ENCODE measurements at places on chromosomes 13 and 19. TPM values are rescaled to one million over a fixed set of nuclear protein-coding genes. Genes with fewer than 3 reads are reported as not detected.

MYDGF gene
- polyA plus RNA-seq: 365 TPM

- H3K27ac ChIP-seq: no peak overlapping the region
- no peaks in the 10 kb centered on the region for H3K27me3 ChIP-seq
- no peaks in the 10 kb centered on the region for H3K36me3 ChIP-seq
- no peak overlapping the region for H3K4me3 ChIP-seq
- no peak for DNase-seq
- H3K4me1 ChIP-seq: no peaks in the 10 kb centered on the region
These were observed 752.8 kb upstream of the MIR17HG start for GRCh38 chr13:90594681-90595080.

- H3K27me3 ChIP-seq: no peaks in the 10 kb centered on the region
- no peak for DNase-seq
- no peak overlapping the region for H3K27ac ChIP-seq
- H3K36me3 ChIP-seq: no peaks in the 10 kb centered on the region
These were observed 376.5 kb downstream of the UQCRFS1 start for GRCh38 chr19:28836421-28836820.

ZNF471 gene
- polyA plus RNA-seq: 2.5 TPM

- H3K4me3 ChIP-seq: no peak overlapping the region
- no peak overlapping the region for H3K27ac ChIP-seq
- H3K36me3 ChIP-seq: no peaks in the 10 kb centered on the region
- H3K27me3 ChIP-seq: no peaks in the 10 kb centered on the region
These were observed 30.2 kb downstream of the C2CD4C start for GRCh38 chr19:378706-379105.

DNA sequence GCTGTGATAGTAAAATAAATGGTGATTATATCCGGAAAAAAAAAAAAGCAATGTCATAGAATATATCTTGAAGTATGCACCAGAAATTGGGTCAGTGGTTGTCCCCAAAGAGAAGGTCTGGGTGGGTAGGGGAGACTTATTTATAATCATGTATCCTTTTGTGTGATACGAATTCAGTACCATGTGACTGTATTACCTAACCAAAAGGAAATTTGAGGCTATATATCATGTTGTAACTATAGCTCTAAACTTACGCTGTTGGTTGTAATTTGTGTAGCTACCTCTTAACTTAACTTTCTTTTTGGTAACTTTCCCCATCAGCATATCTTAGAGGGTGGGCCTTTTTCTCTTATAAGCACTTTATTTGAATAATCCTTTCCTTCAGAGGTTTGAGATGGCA is 25.2 kb upstream of the KCTD4 start:
- H3K4me3 ChIP-seq: no peak overlapping the region
- no peaks in the 10 kb centered on the region for H3K36me3 ChIP-seq
- no peaks in the 10 kb centered on the region for H3K27me3 ChIP-seq
- DNase-seq: no peak
- no peaks in the 10 kb centered on the region for H3K4me1 ChIP-seq

GRCh38 chr19:4149518-4150288 is 3.7 kb upstream of the CREB3L3 start:
- H3K27me3 ChIP-seq: no peaks in the 10 kb centered on the region
- H3K36me3 ChIP-seq: no peaks in the 10 kb centered on the region
- DNase-seq: peak; percentile 77
- peak overlapping the region; percentile 97 for H3K27ac ChIP-seq
- H3K4me3 ChIP-seq: no peak overlapping the region

DNA sequence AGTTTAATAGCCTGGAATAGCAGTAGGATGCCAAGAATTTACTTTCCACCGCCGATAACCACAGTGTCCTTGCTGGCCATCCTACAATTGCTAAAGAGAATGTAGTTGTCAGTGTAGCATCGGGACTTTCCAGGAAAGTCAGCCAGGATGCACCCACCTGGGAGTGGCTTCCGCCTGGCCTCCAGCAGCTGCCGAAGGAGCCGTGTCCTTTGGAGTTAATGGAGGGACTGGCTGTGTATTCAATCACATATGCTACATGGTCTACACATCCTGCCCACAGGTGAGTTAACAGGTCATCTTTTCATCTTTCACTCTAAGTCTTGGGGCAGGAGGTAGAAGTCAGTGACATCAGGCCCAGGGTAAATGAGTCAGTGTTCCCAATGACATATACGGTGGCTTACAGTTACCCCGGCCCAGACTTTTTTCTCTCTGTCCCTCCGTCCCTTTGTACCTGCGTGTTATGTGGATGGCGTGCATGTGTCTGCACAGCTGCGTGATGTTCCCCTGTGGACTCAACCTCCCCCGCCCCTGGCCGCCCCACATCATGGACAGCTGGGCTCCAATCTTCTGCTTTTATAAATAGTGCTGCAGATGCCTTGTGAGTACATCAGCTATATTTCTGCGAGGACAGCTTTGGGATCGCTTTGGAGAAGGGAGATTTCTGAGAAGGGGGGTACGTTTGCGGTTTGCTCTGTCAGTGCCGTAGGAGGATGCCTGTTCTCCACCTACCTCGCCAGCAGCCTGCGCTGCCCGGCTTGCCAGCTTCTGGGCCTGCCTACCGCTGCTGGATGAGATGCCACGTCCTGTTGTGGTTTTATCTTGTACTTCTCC is 63.1 kb downstream of the ATP11A start:
- no peaks in the 10 kb centered on the region for H3K36me3 ChIP-seq
- H3K4me3 ChIP-seq: no peak overlapping the region
- H3K4me1 ChIP-seq: peaks cover 16% of the 10 kb centered on the region

DNA sequence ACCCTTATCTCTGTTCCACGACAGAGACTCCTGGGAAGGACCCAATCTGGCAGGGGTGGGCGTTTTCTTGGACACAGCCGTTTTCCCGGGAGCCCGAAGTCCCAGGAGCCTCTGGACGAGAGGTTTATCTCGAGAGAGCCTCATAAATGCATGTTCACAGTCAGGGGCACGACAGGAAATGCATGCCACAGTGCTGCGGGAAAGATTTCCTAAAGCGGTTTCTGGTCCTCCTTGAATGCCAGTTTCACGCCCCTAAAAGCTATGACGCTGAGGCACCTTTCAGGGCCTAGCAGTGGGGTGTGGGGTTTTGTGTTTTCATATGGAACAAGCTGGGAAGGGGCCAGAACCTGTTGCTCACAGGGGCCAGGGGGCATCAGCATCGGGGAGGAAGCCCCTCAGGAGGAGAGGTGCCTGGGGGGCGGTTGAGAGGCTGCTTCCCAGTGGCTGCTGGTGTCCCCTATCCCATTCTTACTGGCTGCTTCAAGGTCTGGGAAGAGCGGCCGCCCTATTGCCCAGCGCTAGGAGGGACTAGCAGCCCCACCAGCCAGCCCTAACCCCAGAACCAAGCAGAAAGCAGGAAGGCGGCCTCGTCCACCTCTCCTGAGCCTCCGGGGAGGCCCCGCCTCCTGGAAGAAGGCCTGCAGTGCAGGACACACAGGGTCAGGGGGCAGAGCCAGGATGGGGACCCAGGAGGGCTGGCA is 157.0 kb downstream of the KDM4B start:
- no peaks in the 10 kb centered on the region for H3K27me3 ChIP-seq
- no peak for DNase-seq
- peaks cover 51% of the 10 kb centered on the region for H3K4me1 ChIP-seq
- peak overlapping the region; percentile 66 for H3K27ac ChIP-seq
- H3K4me3 ChIP-seq: no peak overlapping the region

- DNase-seq: no peak
- no peak overlapping the region for H3K27ac ChIP-seq
- H3K4me1 ChIP-seq: no peaks in the 10 kb centered on the region
- H3K27me3 ChIP-seq: no peaks in the 10 kb centered on the region
- no peaks in the 10 kb centered on the region for H3K36me3 ChIP-seq
- no peak overlapping the region for H3K4me3 ChIP-seq
These were observed 6.9 kb downstream of the ACOD1 start for GRCh38 chr13:76955193-76955592.

DNA sequence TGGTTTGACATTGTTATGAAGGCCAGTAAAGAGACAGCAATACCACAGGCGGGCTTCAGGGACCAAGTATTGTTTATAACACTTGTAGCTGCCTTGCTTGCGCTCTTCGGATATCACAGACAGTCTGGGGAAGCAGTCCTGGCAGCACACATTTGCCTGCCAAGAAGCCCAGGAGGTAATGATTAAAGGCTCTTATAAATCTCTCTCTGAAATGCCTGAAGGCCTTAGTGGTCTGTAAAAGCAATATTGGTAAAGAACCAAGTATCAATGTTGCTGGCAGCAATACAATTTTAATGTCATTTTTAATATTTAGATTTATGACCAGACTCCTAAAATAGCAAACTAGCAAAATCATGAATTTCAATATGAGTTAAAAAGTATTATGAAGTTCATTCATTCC is 1312.4 kb downstream of the PCDH9 start:
- no peaks in the 10 kb centered on the region for H3K36me3 ChIP-seq
- no peak overlapping the region for H3K4me3 ChIP-seq
- H3K4me1 ChIP-seq: no peaks in the 10 kb centered on the region
- no peaks in the 10 kb centered on the region for H3K27me3 ChIP-seq
- H3K27ac ChIP-seq: no peak overlapping the region

CRB3 gene
- polyA plus RNA-seq: 42.5 TPM

- no peak for DNase-seq
- H3K4me3 ChIP-seq: no peak overlapping the region
- no peaks in the 10 kb centered on the region for H3K27me3 ChIP-seq
These were observed 7.7 kb downstream of the NFILZ start for GRCh38 chr19:8638078-8638619.

DNA sequence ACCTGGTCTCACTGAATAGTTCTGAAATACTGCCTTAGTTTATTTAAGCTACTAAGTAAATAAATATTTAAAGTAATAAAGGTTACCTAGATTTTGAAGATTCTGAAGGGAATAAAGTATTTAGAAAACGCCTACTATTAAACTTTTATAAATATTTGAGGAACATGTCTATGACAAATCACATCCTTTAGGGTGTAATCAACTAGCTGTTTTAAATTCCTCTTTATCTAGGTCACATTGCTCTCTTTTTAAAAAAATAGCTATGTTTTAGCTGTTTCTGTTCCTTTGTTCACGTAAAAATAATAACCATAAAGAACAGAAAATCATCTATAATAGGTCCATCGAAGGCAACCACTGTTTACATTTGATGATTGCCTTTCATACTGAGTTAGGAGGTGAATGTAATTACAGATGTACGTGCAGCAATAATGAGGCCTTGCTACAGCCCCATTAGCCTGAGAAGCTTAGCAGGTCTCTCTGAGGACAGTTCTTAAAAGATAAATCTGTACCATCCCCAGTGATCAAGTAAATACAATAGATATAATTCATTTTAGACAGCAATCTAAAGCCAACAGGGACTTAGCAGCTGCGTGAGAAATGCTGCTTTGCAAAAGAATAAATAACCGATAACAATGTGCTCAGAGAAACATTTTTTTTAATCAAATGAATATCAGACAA is 449.5 kb downstream of the LIG4 start:
- no peaks in the 10 kb centered on the region for H3K36me3 ChIP-seq
- DNase-seq: no peak
- H3K4me3 ChIP-seq: no peak overlapping the region
- H3K27me3 ChIP-seq: no peaks in the 10 kb centered on the region

- DNase-seq: no peak
- no peak overlapping the region for H3K27ac ChIP-seq
- H3K4me1 ChIP-seq: no peaks in the 10 kb centered on the region
- H3K4me3 ChIP-seq: no peak overlapping the region
These were observed 1624.1 kb upstream of the PRR20A start for GRCh38 chr13:55516610-55517009.

DNA sequence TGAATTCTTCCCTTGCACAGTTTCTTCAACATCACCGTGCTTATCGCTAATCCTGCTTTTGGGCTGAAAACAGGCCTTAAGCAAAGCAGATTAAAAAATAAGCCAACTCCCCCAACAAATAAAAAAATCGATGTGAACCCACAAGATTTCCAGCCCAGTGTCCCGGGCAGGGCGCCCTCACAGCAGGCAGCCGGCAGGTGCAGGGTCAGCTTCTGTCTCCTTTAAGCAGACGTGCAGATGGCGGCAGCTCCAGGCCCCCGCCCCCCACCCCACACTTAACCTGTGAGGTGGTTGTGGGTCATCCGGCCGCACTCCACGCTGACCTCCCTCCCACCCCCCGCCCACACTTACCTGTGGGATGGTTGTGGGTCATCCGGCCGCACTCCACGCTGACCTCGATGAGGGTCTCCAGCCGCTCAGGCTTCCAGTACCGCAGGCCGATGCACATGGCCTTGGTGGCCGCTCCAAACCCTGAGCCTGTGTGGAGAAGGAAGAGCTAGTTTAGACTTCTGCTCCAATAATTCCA is 19.8 kb downstream of the ADPRHL1 start:
- H3K36me3 ChIP-seq: no peaks in the 10 kb centered on the region
- H3K4me3 ChIP-seq: no peak overlapping the region
- H3K27me3 ChIP-seq: no peaks in the 10 kb centered on the region
- DNase-seq: no peak
- H3K27ac ChIP-seq: no peak overlapping the region

DNA sequence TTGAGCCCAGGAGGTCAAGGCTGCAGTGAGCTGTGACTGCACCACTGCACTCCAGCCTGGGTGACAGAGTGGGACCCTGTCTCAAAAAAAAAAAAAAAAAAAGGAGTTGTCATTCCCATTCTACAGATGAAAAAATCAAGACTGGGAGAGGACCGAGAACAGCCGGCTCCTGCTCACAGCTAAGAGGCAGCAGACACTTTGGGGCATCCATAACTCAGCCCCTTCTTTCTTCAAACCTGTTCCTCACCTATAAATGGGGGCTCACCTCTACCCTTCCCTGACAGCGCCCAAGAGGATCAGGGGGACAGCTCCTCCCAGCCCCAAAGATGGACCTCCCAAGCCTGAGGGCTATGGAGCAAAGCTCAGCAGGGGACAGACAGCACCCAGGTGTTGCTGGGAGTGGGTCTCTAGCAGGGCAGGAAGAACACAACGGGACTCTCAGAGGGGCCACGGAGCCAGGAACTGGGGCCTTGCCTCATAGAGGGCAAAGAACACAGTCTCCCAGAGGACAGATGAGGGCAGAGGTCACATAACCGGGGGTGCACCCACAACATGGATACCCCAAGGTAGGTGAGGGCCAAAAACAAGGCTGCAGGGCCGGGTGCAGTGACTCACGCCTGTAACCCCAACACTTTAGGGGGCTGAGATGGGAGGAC is 3.4 kb upstream of the KLF16 start:
- DNase-seq: no peak
- H3K4me1 ChIP-seq: peaks cover 9% of the 10 kb centered on the region
- no peak overlapping the region for H3K27ac ChIP-seq

DNA sequence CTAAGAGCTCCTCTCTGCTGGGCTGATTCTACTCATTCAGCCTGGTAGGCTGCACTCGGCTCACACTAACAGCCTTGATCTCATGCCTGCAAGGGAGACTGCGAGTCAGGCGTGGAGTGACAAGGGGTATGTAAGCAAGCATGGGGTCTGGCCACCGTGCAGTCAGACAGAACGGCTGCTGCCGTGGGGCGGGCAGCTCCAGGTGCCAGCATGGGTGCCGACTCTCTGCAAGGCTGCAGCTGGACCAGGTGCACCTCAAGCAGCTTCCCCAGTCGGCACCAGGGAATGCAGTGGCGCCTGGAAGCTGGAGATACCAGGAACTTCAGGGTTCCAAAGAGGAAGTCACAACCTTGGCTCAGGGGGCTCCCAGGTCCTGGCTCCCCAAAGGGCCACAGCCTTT is 892.3 kb downstream of the OLFM4 start:
- no peaks in the 10 kb centered on the region for H3K27me3 ChIP-seq
- H3K4me1 ChIP-seq: no peaks in the 10 kb centered on the region
- H3K4me3 ChIP-seq: no peak overlapping the region
- no peak for DNase-seq
- H3K36me3 ChIP-seq: no peaks in the 10 kb centered on the region

- H3K27me3 ChIP-seq: no peaks in the 10 kb centered on the region
- no peak for DNase-seq
- H3K4me3 ChIP-seq: no peak overlapping the region
- no peak overlapping the region for H3K27ac ChIP-seq
- no peaks in the 10 kb centered on the region for H3K4me1 ChIP-seq
These were observed 201.7 kb downstream of the ABCC4 start for GRCh38 chr13:95099541-95099940.
